ENCODE measurements at places on chromosomes 4 and X. TPM values are rescaled to one million over a fixed set of nuclear protein-coding genes. Genes with fewer than 3 reads are reported as not detected.

DNA sequence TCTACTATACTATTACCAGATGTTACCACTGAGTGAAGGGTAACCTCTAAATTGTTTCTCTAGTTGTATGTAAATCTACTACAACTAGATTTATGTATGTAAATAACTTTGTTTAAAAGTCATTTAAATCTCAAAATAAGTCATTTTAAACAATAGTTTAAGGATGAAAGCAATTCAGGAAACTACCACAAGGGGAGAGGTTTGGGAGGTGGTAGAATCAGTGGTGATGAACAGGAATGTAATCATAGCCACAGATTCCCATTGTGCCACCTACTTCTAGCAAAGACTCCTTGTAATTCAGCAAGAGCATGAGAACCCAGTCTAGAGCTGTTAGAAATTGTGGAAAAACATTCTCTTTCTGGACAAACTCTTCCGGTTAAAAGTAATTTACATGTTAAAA is 234.6 kb downstream of the SLC7A11 start:
- no peak for DNase-seq

- no peak for DNase-seq
Observed at GRCh38 chrX:103776546-103776945, at the start of gene PLP1. Gene PLP1 (plus strand): TSS chrX:103776840. CDS start chrX:103776996, 156 bp downstream.

- no peak for DNase-seq
Observed at GRCh38 chrX:120559804-120560203, 958 bp downstream of the CUL4B start.

DNA sequence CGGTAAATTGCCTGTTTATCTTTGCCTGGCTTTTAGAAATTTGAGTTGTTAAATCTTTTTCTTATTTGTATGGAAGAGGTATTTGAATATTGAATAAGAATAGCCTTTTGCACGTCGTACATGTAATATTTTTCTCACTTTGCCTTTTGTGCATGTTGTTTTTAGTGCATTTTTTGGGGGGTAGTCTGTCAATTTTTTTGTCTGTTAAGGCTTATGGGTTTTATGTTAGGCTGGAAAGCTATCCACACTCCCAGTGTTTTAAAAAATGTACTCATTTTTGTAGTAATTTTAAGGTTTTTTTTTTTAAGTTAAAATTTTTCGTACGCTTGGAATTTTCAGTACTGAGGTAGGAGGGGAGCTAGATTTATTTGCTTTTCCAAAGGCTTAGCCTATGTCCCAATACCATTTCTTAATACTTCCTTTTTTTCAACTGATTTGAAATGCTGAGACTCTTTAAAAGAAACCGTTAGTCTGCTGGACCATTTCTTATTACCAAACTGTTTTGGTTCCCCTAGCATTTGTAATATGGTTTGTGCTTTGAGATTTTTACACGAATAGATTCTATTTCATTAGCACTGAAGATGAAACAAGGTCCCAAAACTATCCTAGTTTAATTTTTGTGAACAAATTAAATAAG is 1.3 kb downstream of the HERC5 start:
- DNase-seq: no peak

- DNase-seq: peak; percentile 74
Observed at GRCh38 chr4:40897557-40898203, 147.9 kb downstream of the NSUN7 start.

- DNase-seq: no peak
Observed at GRCh38 chr4:94237271-94237670, 29.6 kb downstream of the SMARCAD1 start.

DNA sequence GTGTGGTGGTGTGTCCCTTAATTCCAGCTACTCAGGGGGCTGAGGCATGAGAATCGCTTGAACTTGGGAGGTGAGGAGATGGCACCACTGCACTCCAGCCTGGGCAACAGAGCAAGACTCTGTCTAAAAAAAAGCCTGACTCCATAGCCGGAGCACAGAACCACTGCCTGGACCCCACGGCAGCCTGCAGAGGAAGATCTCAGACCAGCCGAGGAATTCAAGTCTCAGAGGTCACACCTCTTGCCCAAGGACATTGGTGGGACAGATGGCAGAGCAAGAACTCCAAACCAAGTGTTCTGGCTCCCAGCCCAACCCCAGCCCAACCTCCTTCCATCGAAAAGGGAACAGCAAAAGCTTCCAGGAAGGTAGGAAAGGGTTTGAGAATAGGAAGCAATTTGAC is 70.8 kb downstream of the SMIM20 start:
- no peak for DNase-seq

- no peak for DNase-seq
Observed at GRCh38 chrX:120236687-120237479, 13.7 kb upstream of the ZBTB33 start.

Gene UGT2B11
- not detected for total RNA-seq

Gene GYPE
- not detected for total RNA-seq

Gene ASMT
- total RNA-seq: not detected

Gene TNMD
- total RNA-seq: not detected

Gene GCNA
- 2.3 TPM for total RNA-seq

Gene LINC00632
- total RNA-seq: 12.7 TPM

Data from endothelial cell of umbilical vein (primary cell).